Spinal cord (tissue), 10 donors: ENCODE measurements at places on chromosomes 12 and 14.
A peak's percentile ranks its signal among the peaks of the same experiment; 100 is the strongest.

DNA sequence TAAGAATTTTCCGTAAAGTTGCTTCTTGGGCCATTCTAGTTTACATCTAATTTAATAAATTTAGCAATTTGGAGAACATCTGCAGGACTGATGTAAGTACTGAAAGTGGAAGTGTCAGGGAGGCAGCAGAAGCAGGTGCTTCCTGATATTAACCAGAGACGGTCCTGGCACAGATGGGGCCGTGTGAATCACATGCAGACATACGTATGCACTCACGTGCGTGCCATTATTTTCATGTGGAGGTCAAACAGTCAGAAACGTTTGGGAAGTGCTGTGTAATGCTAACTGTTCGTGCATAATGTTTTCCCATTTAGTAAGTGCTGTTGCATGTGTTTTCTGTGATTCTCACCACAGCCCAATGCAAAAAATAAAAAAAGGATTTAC is 87.8 kb upstream of the DYNC1H1 start:
- DNase-seq: no peak

GRCh38 chr14:39372656-39373055 is 59.6 kb downstream of the FBXO33 start:
- no peak for DNase-seq

DNA sequence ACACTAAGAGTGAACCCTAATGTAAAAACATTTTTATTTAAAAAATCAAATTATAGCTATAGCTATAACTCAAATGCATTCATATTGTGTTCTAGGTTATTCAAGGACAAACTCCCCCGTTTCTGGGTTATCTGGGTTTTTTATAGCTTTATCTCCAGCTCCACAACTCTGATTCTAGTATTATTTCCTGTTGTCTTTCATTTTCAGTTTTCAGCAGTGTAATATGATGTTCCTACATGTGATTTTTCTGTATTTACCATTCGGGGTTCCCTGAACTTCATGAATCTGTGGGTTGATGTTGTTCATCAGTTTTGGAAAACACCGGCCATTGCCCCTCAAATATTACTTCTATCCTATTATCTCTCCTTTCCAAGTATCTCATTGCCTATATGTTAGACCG is 221.9 kb upstream of the FOXN3 start:
- DNase-seq: no peak

GRCh38 chr12:53743266-53744129 is 8.3 kb downstream of the CISTR start:
- peak; percentile 61 for DNase-seq

- DNase-seq: peak; percentile 14
These were observed 31.6 kb downstream of the ACACB start for GRCh38 chr12:109147954-109148353.

- DNase-seq: no peak
These were observed 3.0 kb downstream of the ZBTB1 start for GRCh38 chr14:64507376-64508156.

DNA sequence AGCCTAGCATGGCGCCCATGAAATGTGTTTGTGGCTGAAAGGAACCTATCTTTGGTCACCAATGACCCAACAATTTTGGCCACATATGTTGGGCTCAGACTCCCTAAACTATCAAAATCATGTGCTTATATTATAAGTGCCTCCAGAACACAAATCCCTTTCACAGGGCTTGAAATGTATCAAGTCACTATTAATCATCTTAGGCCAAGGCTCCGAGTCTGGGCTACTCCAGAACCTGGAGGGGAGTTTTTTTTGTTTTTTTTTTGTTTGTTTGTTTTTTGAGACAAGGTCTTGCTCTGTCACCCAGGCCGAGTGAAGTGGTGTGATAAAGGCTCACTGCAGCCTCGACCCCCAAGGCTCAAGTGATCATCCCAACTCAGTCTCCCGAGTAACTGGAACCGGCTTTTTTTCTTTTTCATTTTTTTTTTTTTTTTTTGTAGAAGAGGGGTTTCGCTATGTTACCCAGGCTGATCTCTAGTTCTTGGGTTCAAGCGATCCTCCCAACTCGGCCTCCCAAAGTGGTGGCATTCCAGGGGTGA is 989 bp upstream of the DRAM1 start:
- DNase-seq: no peak

- peak; percentile 51 for DNase-seq
These were observed 1.3 kb downstream of the POMT2 start for GRCh38 chr14:77319422-77319821.

DNA sequence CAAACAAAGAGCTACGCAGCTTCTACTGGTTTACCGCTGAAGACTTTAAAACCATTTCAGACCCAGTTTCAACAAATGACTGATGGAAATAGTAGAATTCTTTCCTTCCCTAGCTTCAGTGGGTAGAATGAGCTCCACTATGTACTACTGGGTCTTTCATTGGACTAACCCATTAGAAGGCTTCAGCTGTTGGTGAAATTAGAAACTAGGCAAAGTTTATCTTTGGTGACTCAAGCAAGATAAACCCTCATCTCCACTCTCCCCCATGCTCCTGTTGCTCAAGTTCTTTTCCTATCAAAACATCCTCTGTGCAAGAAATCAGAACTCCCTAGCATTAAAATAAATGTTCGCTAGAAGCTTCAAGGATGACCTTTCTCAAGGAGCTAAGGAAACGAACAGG is 159.2 kb downstream of the PAWR start:
- no peak for DNase-seq

- DNase-seq: no peak
These were observed 8.4 kb upstream of the TC2N start for GRCh38 chr14:91875525-91876286.

DNA sequence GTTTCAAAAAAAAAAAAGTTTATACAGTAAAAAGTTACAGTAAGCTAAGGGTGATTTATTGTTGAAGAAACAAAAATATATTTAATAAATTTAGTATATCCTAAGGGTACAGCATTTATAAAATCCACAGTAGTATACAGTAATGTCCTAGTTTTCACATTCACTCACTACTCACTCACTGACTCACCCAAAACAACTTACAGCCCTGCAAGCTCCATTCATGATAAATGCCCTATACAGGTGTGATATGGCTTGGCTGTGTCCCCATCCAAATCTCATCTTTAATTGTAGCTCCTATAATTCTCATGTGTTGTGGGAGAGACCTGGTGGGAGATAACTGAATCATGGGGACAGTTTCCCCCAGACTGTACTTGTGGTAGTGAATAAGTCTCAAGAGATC is 61.7 kb downstream of the TC2N start:
- DNase-seq: no peak

DNA sequence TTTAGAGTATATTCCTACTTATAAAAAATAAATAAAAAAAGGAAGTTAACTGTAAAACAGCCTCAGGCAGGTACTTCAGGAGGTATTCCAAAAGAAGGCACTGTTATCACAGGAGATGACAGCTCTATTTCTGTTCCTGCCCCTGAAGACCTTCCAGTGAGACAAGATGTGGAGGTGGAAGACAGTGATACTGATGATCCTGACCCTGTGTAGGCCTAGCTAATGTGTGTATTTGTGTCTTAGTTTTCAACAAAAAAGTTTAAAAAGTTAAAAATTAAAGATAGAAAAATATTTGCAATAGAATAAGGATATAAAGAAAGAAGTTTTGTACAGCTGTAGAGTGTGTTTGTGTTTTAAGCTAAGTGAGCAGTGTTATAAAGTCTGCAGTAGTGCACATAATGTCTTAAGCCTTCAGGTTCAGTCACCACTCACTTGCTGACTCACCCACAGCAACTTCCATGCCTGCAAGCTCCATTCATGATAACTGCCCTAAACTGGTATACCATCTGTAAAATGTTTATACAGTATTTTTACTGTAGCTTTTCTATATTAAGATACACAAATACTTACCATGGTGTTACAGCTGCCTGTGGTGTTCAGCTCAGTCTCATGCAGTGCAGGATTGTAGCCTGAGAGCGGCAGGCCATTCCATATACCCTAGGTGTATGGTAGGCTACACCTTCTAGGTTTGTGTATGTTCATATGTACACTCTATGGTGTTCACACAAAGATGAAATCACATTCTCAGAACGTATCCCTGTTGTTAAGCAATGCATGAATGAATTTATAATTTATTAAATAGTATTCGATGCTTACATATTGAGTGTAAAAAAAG is 121.1 kb downstream of the ANO6 start:
- no peak for DNase-seq

DNA sequence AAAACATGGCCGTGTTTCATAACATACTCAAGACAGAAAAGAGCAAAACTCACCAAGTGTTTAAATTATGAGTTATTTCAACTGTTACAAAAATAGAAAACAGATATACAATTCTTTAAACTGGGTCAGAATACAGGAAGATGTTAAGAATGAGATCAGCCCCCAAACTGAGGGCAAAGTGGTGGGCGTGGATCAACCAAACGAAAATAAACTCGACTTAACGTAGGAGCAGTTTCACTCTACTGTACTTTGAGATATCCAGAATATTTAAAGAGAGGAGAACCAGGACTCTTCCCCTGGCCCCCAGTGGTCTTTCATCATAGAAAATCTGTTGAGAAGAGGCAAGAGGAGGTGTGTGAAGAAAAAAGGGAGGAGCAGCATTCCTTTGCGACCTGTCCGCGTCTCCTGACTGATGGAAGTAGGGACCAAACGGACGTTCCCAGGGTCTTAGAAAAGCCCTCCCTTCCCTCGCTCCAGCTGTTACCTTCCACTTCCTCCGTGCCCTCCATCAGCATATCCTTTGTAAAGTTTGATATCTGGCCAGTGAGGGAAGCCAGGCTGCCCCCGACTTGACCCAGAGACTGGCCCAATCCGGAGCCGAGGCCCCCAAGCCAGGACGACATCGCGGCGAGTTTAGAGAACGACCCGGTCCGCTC is 668 bp downstream of the TRIP11 start:
- peak; percentile 76 for DNase-seq

- DNase-seq: peak; percentile 42
These were observed 406 bp downstream of the TMEM263 start for GRCh38 chr12:106956048-106956578.

DNA sequence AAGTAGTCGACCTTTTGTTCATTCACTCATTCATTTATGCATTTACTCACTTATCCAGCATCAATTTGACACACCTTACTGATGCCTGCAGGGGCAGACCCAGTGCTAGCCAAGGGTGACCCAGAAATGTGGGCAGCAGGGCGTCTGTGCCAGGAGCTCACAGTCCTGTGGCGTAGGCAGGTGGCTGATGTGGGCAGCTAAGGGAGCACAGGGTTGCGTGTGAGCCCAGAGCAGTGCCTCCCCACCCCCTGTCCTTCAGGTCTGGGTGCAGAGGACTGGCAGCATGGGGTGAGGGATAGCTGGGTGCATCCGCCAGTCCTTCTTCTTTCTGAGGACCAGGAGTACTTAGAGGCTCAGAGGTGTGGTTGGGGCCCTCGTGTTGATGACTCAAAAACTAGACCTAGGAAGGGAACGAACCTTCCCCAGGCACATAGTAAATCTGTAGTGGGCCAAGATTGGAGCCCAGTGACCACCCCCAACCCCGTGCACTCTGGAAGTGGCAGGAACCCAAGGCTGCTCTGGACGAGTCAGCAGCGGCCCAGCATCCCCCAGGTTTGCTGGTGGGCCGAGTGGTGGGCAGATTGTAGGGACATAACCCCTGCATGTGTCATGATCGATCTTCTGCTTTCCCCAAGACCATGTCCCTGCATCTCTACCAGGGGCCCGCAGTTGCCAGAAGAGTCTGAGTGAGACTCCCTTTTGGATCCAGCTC is 63.9 kb downstream of the BEGAIN start:
- DNase-seq: no peak
